Thymus (tissue), 14 donors: ENCODE measurements at places on chromosomes 13 and 19. TPM values are rescaled to one million over a fixed set of nuclear protein-coding genes. Genes with fewer than 3 reads are reported as not detected.

Gene SHD
- polyA plus RNA-seq, result 0.57 TPM

Gene EHD2
- polyA plus RNA-seq, result 14.2 TPM

Gene GPR183
- 33.0 TPM for polyA plus RNA-seq

Gene KIR2DL3
- 0.05 TPM for polyA plus RNA-seq

Gene JSRP1
- 1.3 TPM for polyA plus RNA-seq

Gene LYPD5
- polyA plus RNA-seq, result 3.2 TPM

Gene ZNF675
- 11.6 TPM for polyA plus RNA-seq

Gene CEACAM19
- polyA plus RNA-seq, result 3.5 TPM

Gene SERP2
- 9.4 TPM for polyA plus RNA-seq

Gene POMP
- polyA plus RNA-seq, result 108 TPM

Gene ZNF626
- polyA plus RNA-seq, result 10.0 TPM

Gene CYP4F2
- polyA plus RNA-seq, result 0.16 TPM

Gene HDGFL2
- 36.9 TPM for polyA plus RNA-seq

Gene ZFP82
- polyA plus RNA-seq, result 5.7 TPM

Gene CARM1
- 30.8 TPM for polyA plus RNA-seq

Gene MPND
- polyA plus RNA-seq, result 16.9 TPM

Gene ATP4B
- polyA plus RNA-seq, result 0.34 TPM

Gene SELENOV
- not detected for polyA plus RNA-seq

Gene NLRP7
- polyA plus RNA-seq, result 0.18 TPM

Gene SLC25A41
- 0.27 TPM for polyA plus RNA-seq

Gene HTR2A
- polyA plus RNA-seq, result 0.48 TPM

Gene ZNF439
- polyA plus RNA-seq, result 28.7 TPM

Gene GPR12
- 0.02 TPM for polyA plus RNA-seq

Gene FFAR3
- polyA plus RNA-seq, result 0.41 TPM

Gene ZNF792
- 2.6 TPM for polyA plus RNA-seq

Gene ADAT3
- polyA plus RNA-seq, result 4.5 TPM

Gene NTF4
- 30.1 TPM for polyA plus RNA-seq

Gene ZNF57
- 7.8 TPM for polyA plus RNA-seq

Gene ZNF134
- polyA plus RNA-seq, result 9.0 TPM

Gene TLE6
- 4.9 TPM for polyA plus RNA-seq

Gene ZNF723
- polyA plus RNA-seq, result 0.02 TPM

Gene KLHL1
- polyA plus RNA-seq, result 0.05 TPM

Gene CEACAM7
- polyA plus RNA-seq, result 1.8 TPM
